Activated naive CD4-positive, alpha-beta T cell treated with anti-CD3 and anti-CD28 coated beads for 36 hours (primary cell): ENCODE measurements at places on chromosomes 1 and 21. TPM values are rescaled to one million over a fixed set of nuclear protein-coding genes. Genes with fewer than 3 reads are reported as not detected.
A peak's percentile ranks its signal among the peaks of the same experiment; 100 is the strongest.

GRCh38 chr1:171754971-171755370 lies 13.1 kb upstream of the VAMP4 start:
- H3K27me3 ChIP-seq: no peaks in the 10 kb centered on the region
- no peaks in the 10 kb centered on the region for H3K36me3 ChIP-seq

DNA sequence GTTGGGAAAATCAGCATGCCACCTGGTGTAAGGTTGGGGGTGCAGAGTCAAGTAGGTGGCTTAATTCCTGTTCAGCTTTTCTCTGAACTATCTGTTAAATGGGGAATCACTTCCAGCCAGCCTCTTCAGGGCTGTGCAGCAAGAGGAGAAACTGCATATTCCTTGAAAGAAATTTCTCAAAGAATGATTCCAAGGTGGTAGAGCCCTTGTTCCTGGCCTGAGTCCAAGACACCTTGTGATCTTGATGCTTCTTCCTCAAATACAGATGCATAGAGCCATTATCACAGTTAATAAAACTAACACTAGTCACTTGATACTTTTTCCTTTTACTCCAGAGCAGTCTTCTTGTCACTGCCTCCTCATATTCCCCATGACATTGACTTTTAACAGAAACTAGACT lies 5.2 kb downstream of the TXLNA start:
- H3K27me3 ChIP-seq: no peaks in the 10 kb centered on the region
- peak overlapping the region; percentile 37 for H3K4me3 ChIP-seq
- H3K27ac ChIP-seq: peak overlapping the region; percentile 67
- DNase-seq: no peak

GRCh38 chr1:36269408-36269838 lies 36.7 kb upstream of the SH3D21 start:
- DNase-seq: no peak
- peaks cover 16% of the 10 kb centered on the region for H3K36me3 ChIP-seq
- H3K27ac ChIP-seq: peak overlapping the region; percentile 39
- H3K27me3 ChIP-seq: no peaks in the 10 kb centered on the region
- peaks cover 16% of the 10 kb centered on the region for H3K4me1 ChIP-seq

GRCh38 chr1:65209005-65209885 lies 61.2 kb downstream of the AK4 start:
- H3K4me1 ChIP-seq: peaks cover 23% of the 10 kb centered on the region
- no peaks in the 10 kb centered on the region for H3K36me3 ChIP-seq
- H3K27ac ChIP-seq: no peak overlapping the region
- H3K4me3 ChIP-seq: no peak overlapping the region

DNA sequence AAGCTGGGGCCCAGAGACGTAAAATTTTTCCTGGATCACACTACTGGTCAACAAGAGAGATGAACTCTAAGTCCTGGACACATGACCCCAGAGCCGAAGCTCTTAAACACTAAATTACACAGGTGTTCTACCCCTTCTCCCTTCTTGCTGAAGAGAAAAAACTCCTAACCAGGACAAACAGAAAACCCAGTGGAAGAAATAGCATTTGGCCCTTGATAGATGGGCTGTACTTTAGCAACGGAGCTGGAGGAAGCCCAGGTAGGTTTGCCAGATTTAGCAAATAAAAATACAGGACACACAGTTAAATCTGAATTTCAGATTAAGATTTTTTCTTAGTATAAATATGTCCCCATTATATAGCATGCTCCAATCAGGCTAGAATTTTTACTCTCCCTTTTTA lies 72.7 kb downstream of the DIRAS3 start:
- H3K36me3 ChIP-seq: no peaks in the 10 kb centered on the region
- no peaks in the 10 kb centered on the region for H3K4me1 ChIP-seq
- DNase-seq: no peak
- no peak overlapping the region for H3K27ac ChIP-seq
- no peaks in the 10 kb centered on the region for H3K27me3 ChIP-seq

DNA sequence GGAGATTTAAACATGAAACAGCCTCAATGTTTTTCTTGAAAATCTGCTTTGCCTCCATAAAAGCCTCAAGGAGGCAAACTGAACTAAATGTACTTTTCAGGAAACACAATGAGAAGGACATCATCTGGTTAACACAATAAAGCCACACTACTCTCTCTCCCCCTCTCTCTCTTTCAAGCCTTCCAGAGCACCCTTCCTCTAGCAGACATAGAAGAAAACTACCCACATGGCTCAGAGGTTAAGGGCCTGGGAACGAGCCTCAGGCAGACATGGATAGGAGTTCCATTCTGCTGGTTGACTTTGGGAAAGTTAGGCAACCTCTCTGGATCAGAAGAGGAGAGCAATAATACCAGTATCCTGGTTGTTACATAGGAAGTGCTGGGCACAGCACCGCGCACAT lies 42.9 kb downstream of the RUNX1 start:
- no peak overlapping the region for H3K27ac ChIP-seq
- H3K4me3 ChIP-seq: no peak overlapping the region
- H3K27me3 ChIP-seq: no peaks in the 10 kb centered on the region
- H3K36me3 ChIP-seq: no peaks in the 10 kb centered on the region

GRCh38 chr1:201528631-201529252 lies 10.2 kb upstream of the NAV1 start:
- H3K4me3 ChIP-seq: no peak overlapping the region
- no peak overlapping the region for H3K27ac ChIP-seq
- H3K36me3 ChIP-seq: peaks cover 24% of the 10 kb centered on the region

DNA sequence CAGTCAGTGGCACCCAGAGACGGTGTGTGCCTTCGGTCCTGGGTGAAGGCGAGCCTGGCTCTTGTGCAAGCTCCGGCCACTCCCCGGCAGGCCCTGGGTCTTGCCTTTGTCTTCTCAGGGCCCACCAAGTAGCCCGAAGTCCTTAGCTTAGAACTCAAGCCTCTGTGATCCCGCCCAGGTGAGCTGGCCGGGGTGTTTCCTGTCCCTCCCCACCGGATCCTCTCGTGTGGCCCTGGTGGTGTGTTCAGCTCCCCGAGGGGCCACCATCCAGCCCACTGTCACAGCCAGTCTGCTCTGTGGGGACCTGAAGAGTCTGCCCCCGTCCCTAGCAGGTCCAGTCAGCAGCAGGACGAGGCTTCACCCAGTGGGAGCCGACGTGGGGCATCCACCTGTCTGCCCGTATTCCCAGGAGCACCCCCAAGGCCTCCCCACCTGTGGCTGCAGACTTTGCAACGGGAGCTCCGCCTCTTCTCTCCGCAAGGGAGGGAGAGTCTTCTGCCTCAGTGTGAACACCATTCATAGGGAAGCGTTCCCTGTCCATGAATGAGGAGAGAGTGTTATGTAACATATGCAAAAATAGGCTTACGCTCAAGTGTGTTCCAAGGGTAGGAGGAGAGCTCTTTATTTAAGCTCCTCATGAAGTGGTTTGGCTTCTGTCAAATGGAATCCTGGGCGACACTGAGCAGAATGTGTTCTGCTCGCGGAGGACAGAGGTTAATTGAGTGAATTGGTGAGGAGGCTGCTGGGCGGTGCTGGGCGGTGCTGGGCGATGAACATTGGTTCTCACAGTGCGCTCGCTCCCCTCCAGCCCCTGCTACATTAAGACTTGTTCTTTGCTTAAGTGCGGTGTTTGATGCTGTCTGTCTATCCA lies 108.9 kb downstream of the CRYAA start:
- H3K27me3 ChIP-seq: peaks cover 5% of the 10 kb centered on the region
- no peaks in the 10 kb centered on the region for H3K36me3 ChIP-seq
- DNase-seq: no peak
- no peak overlapping the region for H3K4me3 ChIP-seq

DNA sequence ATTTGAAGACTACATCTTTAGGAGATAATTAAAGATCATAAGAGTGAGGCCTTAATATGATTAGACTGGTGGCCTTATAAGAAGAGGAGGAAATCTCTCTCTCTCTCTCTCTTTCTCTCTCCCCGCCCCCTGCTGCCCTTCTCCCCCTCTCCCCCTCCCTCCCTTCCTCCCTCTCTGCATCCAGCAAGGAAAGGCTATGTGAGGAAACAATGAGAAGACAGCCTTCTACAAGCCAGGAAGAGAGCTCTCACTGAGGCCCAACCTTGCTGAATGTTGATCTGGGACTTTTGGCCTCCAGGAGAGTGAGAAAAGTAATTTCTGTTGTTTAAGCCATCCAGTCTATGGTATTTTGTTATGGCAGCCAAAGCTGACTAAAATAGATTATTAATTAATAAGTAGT lies 21.6 kb downstream of the FOXD3 start:
- H3K27ac ChIP-seq: no peak overlapping the region
- H3K27me3 ChIP-seq: peaks cover 23% of the 10 kb centered on the region
- H3K4me3 ChIP-seq: no peak overlapping the region
- H3K36me3 ChIP-seq: no peaks in the 10 kb centered on the region
- DNase-seq: no peak

DNA sequence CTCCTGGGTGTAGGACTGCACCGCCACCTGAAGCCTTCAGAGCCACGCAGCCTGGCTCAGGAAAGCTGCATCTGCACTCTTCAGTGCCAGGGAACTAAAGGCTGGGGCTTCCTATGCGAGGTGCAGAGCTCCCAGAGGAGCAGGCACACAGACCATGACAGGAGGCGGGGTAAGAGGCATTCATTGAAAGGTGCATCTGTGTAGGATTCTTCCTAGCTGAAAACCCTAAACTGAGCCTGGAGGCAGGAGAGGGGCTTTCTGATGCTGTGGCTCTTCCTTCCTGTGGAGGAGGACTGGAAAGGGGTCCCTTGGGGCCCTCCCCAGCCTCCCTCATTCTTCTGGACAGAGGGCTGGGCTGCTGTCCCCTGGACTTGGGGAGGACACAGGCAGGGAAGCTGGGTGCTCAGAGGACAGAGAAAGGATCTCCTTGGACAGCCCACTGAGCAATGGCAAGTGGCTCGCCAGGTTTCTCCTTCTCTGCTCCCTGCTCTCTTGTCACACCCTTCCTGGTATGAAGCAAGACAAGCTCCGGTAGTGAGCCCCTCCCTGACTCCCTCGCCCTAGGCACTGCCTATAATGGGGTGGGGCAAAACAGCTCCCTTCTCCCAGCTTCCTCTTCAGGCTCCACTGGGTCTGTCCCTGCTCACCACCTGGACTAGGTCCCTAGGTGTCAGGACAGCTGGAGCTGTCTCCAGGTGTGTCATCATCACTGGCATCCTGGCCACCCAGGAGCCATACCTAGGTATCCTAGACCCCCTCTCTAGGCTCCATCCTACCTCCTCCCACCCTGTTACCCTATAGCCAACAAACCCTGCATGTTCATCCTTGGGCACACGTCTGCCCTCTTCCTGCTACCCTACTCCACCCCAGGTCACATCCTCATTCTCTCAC lies 20.0 kb downstream of the S100A6 start:
- no peak for DNase-seq
- H3K36me3 ChIP-seq: no peaks in the 10 kb centered on the region
- no peak overlapping the region for H3K4me3 ChIP-seq
- H3K27me3 ChIP-seq: no peaks in the 10 kb centered on the region
- H3K4me1 ChIP-seq: peaks cover 8% of the 10 kb centered on the region

GRCh38 chr1:86389307-86389706 lies 6.8 kb downstream of the ODF2L start:
- peaks cover 45% of the 10 kb centered on the region for H3K4me1 ChIP-seq
- DNase-seq: no peak
- H3K36me3 ChIP-seq: peaks cover 5% of the 10 kb centered on the region
- H3K4me3 ChIP-seq: peak overlapping the region; percentile 67
- peak overlapping the region; percentile 82 for H3K27ac ChIP-seq
- no peaks in the 10 kb centered on the region for H3K27me3 ChIP-seq

- no peaks in the 10 kb centered on the region for H3K36me3 ChIP-seq
- DNase-seq: no peak
- H3K27me3 ChIP-seq: peaks cover 16% of the 10 kb centered on the region
Observed at GRCh38 chr21:38067086-38067739, 151.0 kb upstream of the KCNJ6 start.

DNA sequence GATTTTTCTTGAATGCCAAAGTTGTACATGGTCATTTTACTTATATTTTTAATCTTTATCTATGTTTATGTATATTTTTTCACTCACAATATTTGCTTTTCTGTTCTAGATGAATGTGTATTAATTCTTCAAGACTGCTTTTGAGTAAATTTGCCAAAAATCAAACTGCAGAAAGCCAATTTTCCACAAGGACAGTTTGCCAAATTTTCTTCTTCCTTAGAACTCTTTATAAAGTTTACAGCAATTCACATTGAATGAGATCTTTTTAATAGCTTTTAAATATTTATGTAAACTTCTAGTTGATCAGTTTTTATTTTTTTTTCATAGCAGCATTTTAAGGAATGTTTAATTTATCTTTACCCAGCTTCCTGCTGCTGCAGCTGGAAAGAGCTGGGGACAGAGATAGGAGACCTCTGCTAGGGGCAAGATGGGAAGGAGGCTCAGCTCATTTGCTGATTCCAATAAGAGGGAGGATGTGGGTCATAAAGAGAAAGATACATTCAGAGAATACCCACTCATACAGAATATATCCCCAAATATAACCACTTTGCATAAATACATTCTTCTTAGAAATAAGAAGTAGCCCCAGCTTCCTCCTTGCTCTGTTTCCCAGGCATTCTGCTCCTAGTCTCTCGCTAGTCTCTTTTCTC lies 93.0 kb downstream of the ODF2L start:
- H3K27ac ChIP-seq: no peak overlapping the region
- no peak overlapping the region for H3K4me3 ChIP-seq
- no peaks in the 10 kb centered on the region for H3K36me3 ChIP-seq
- no peak for DNase-seq

- no peak for DNase-seq
- H3K36me3 ChIP-seq: peaks cover 9% of the 10 kb centered on the region
Observed at GRCh38 chr1:151001602-151002001, 5.1 kb downstream of the MINDY1 start.

GRCh38 chr1:156964441-156964840 lies 44.0 kb downstream of the LRRC71 start:
- H3K4me1 ChIP-seq: peaks cover 27% of the 10 kb centered on the region
- no peak overlapping the region for H3K27ac ChIP-seq
- H3K36me3 ChIP-seq: no peaks in the 10 kb centered on the region
- H3K4me3 ChIP-seq: no peak overlapping the region

GRCh38 chr1:165225650-165226049 lies 130.9 kb downstream of the LMX1A start:
- no peaks in the 10 kb centered on the region for H3K36me3 ChIP-seq
- H3K4me3 ChIP-seq: no peak overlapping the region
- H3K4me1 ChIP-seq: no peaks in the 10 kb centered on the region
- no peak overlapping the region for H3K27ac ChIP-seq
- DNase-seq: no peak
- H3K27me3 ChIP-seq: peaks cover 8% of the 10 kb centered on the region

GRCh38 chr1:84668185-84668584 lies 22.1 kb downstream of the SSX2IP start:
- no peak overlapping the region for H3K27ac ChIP-seq
- peaks cover 5% of the 10 kb centered on the region for H3K4me1 ChIP-seq
- no peak overlapping the region for H3K4me3 ChIP-seq
- no peaks in the 10 kb centered on the region for H3K27me3 ChIP-seq
- no peaks in the 10 kb centered on the region for H3K36me3 ChIP-seq

- no peak overlapping the region for H3K4me3 ChIP-seq
- no peaks in the 10 kb centered on the region for H3K36me3 ChIP-seq
- H3K27me3 ChIP-seq: no peaks in the 10 kb centered on the region
- H3K4me1 ChIP-seq: peaks cover 6% of the 10 kb centered on the region
Observed at GRCh38 chr1:228999446-229000170, 264.3 kb downstream of the RHOU start.

LENEP gene
- 0.36 TPM for total RNA-seq

CRP gene
- not detected for total RNA-seq

VPS13D gene
- total RNA-seq: 20.0 TPM

GPR3 gene
- 0.74 TPM for total RNA-seq
